ENCODE measurements at places on chromosomes 5 and 9.

DNA sequence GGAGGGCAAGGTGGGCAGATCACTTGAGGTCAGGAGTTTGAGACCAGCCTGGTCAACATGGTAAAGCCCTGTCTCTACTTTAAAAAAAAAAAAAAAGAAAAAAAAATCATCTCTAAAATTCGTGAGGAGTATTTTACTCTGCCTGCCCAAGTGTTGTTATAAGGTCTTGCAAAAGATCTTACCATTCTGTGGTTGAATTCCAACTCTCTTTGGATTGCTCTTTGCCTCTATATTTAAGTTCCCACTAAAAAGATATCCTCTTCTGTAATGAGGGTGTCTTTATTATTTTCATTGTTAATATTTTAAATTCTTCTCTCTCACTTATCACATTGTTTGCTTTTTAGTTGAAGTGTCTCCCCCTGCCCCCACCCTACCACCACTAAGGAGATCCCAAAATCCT is 33.4 kb downstream of the CREBRF start:
- DNase-seq, result no peak

GRCh38 chr9:80383331-80383730 is 811.6 kb downstream of the TLE4 start:
- no peak for DNase-seq

GRCh38 chr5:17928581-17928981 is 294.3 kb downstream of the TAF11L14 start:
- no peak for DNase-seq

GRCh38 chr9:19380826-19381075 is 715 bp upstream of the RPS6 start:
- DNase-seq, result no peak

GRCh38 chr9:136447173-136447778 is 7.6 kb upstream of the INPP5E start:
- no peak for DNase-seq

DNA sequence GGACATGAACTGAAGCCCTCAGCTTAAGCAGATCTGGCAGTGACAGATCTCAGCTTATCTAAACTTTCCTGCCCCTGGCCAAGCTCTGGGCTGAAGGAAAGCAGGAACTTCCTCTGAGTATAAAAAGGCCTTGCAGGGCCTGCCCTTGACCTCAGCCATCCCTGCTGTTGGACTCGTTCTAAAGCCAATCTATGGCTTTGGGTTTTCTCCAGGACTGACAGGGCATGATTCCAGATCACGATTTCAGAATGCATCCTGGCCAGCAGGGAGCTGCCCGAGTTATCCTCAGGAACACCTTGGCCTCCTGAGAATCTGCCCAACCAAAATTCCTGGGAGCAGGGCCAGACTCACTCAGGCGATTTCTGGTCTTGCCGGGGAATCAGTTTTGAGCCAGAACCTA is 502.7 kb downstream of the TLE4 start:
- no peak for DNase-seq

GRCh38 chr5:9408964-9409363 is 136.9 kb downstream of the SEMA5A start:
- no peak for DNase-seq

DNA sequence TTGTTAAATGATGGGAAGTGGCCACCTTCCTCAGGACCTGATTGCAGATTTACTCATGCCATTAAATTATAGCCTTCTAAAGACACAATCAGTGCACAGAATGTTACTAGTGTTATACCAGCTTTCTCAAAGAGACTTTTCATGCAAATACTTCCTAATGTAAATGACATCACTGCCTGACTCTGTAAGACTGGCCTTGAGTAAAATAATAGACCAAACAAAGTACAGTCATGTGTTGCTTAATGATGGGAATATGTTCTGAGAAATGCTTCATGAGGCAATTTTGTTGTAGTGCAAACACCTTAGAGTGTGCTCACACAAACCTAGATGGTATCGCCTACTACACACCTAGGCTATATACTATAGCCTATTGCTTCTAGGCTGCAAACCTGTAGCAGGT is 17.0 kb upstream of the C1QTNF3 start:
- no peak for DNase-seq

- DNase-seq, result no peak
These were observed 71.1 kb upstream of the SLC44A1 start for GRCh38 chr9:105173306-105173705.

DNA sequence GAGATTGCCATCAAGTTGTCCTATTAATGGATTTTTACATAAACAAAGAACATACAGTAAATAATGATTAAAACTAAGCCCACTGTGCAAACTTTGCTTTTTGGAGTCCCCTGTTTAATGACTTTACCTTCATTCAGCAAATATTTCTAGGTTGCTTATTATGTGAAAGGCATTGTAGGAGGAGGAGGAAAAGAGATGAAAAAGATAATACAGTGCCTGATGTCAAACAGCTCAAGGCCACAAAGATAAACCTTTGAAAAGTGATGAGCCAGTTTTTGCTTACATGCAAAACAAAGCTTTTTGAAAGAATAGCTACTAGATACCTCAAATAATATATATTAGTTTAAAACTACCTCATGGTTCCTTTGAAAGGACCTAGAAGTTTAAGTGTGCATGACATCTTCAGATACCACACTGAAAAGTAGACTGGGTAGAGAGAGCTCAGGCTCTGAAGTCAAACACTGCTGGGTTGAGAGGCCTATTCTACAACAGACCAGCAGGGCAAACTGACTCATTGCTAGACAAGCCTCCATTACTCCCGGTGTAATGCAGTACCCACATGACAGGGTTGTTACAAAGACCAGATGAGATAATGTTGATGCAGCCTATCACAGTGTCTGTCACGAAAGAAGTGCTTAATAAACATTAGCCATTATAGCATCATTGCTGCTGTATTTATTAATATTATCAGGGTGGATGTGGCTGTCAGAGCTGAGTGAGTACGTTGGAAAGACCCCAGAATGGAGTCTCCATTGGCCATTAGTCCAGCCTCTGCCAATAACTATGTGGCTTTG is 11.8 kb downstream of the DEPDC1B start:
- DNase-seq, result no peak

DNA sequence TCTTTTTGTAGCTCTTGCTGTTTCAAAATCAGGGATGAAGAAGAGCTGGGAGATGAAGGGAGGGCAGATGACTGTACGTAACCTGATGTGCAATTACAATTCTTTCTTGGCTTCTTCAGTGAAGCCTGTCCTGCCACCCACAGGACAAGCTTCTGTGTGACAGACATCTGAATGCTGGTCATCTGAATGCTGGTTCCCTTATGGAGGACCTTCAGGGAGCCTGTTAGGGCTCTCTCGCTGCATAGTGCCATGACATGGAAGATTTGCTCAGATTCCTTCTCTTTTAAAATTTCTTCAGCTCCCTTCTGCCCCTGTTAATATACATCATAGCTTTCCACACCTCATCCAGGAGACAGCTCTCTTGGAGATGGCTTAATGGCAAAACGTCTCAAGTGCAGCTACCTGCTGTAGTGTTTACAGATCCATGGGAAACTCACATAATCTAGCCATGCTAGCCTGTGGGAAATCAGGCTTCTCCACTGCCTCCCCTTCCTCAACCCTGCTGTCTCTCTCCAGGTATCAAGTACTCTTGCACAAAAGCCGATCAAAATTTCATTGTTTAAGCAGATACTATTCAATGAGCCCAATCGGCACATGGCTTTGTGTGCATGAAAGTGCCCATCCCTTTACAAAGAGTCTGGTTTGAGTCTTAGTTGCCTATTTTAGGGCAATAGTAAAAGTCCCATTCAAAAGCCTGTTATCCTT is 134.6 kb downstream of the RAB3C start:
- DNase-seq, result no peak

Data from T-helper 9 cell (primary cell).